Left ventricle myocardium inferior (tissue), 1 donor: ENCODE measurements at places on chromosomes 2 and 18. TPM values are rescaled to one million over a fixed set of nuclear protein-coding genes. Genes with fewer than 3 reads are reported as not detected.

TWIST2 gene
- total RNA-seq: 2.7 TPM

CLEC4F gene
- not detected for total RNA-seq

CARF gene
- 8.1 TPM for total RNA-seq

KCNJ13 gene
- total RNA-seq: not detected

CTAGE1 gene
- not detected for total RNA-seq

LOXHD1 gene
- total RNA-seq: 0.49 TPM

STON1 gene
- 6.9 TPM for total RNA-seq

GKN2 gene
- not detected for total RNA-seq

ELOA2 gene
- total RNA-seq: not detected

GALNT3 gene
- 0.08 TPM for total RNA-seq

MLPH gene
- total RNA-seq: 73.5 TPM

DPP4 gene
- 4.4 TPM for total RNA-seq

PSMA8 gene
- not detected for total RNA-seq

OTOS gene
- not detected for total RNA-seq

GREB1 gene
- 7.8 TPM for total RNA-seq

PLEKHH2 gene
- 1.3 TPM for total RNA-seq

CIDEA gene
- total RNA-seq: 0.33 TPM

SPIRE1 gene
- 42.4 TPM for total RNA-seq

SERPINB12 gene
- not detected for total RNA-seq

ALPG gene
- not detected for total RNA-seq

DCAF17 gene
- 5.2 TPM for total RNA-seq

PRSS56 gene
- not detected for total RNA-seq

IL36G gene
- not detected for total RNA-seq

AGXT gene
- total RNA-seq: not detected

CDH2 gene
- 370 TPM for total RNA-seq

EIF5B gene
- total RNA-seq: 87.0 TPM
